RPMI7951 (cell line): ENCODE measurements at places on chromosomes 3 and 15. TPM values are rescaled to one million over a fixed set of nuclear protein-coding genes. Genes with fewer than 3 reads are reported as not detected.

EXOSC7 gene
- total RNA-seq, result 52.0 and 69.7 TPM in 2 replicates

AADACL2 gene
- not detected in 2 replicates for total RNA-seq

GOLGA8J gene
- not detected in 2 replicates for total RNA-seq

POLG gene
- 47.9 and 51.9 TPM in 2 replicates for total RNA-seq

SRGAP3 gene
- 2.3 and 3.6 TPM in 2 replicates for total RNA-seq

ZPLD1 gene
- total RNA-seq, result 0.20 TPM in 1 of 2 replicates, not detected in the other

SIDT1 gene
- under 0.01 TPM in 1 of 2 replicates, not detected in the other for total RNA-seq

RLBP1 gene
- total RNA-seq, result not detected in 2 replicates

GOLGA8G gene
- not detected in 2 replicates for total RNA-seq

FGD5 gene
- 5.3 and 7.9 TPM in 2 replicates for total RNA-seq

LCMT2 gene
- total RNA-seq, result 9.5 and 14.7 TPM in 2 replicates

GABRB3 gene
- total RNA-seq, result 0.12 TPM in 1 of 2 replicates, not detected in the other

CASR gene
- total RNA-seq, result not detected in 2 replicates

CCR2 gene
- total RNA-seq, result not detected in 2 replicates

ZNF662 gene
- total RNA-seq, result 0.29 and 0.72 TPM in 2 replicates

C2CD4A gene
- not detected in 2 replicates for total RNA-seq

ASTE1 gene
- total RNA-seq, result 11.1 and 11.5 TPM in 2 replicates

C3orf62 gene
- total RNA-seq, result 0.84 and 0.88 TPM in 2 replicates

MOBP gene
- total RNA-seq, result not detected in 2 replicates

LEO1 gene
- total RNA-seq, result 46.2 and 60.0 TPM in 2 replicates

UROC1 gene
- total RNA-seq, result not detected in 2 replicates

SCG5 gene
- 91.9 and 99.1 TPM in 2 replicates for total RNA-seq

ARHGEF26 gene
- 2.2 and 3.3 TPM in 2 replicates for total RNA-seq

CCDC9B gene
- 8.1 and 8.5 TPM in 2 replicates for total RNA-seq

GCSAM gene
- not detected in 2 replicates for total RNA-seq

CCR3 gene
- 0.10 TPM in 1 of 2 replicates, not detected in the other for total RNA-seq

MESP2 gene
- 1.8 and 2.6 TPM in 2 replicates for total RNA-seq

APOD gene
- total RNA-seq, result 0.96 and 1.6 TPM in 2 replicates

CADPS gene
- 0.48 and 0.59 TPM in 2 replicates for total RNA-seq

KNG1 gene
- not detected in 2 replicates for total RNA-seq

TLR9 gene
- not detected in 2 replicates for total RNA-seq

UQCC5 gene
- 13.0 and 14.0 TPM in 2 replicates for total RNA-seq

NR2E3 gene
- not detected in 2 replicates for total RNA-seq

MST1R gene
- total RNA-seq, result 0.29 and 0.36 TPM in 2 replicates

CPN2 gene
- total RNA-seq, result 0.10 TPM in 1 of 2 replicates, not detected in the other

UNC13C gene
- not detected in 2 replicates for total RNA-seq

TEX55 gene
- total RNA-seq, result not detected in 2 replicates

FAIM gene
- 47.0 and 48.6 TPM in 2 replicates for total RNA-seq

NUDT16 gene
- 10.1 and 14.2 TPM in 2 replicates for total RNA-seq

OR4M2 gene
- not detected in 2 replicates for total RNA-seq

TMCC1 gene
- total RNA-seq, result 7.2 and 7.3 TPM in 2 replicates

NFKBIZ gene
- total RNA-seq, result 9.5 and 12.1 TPM in 2 replicates

ERC2 gene
- 0.10 and 0.24 TPM in 2 replicates for total RNA-seq

SEMA6D gene
- total RNA-seq, result 1.4 and 1.6 TPM in 2 replicates

KLHL40 gene
- total RNA-seq, result not detected in 2 replicates

MTMR10 gene
- total RNA-seq, result 8.4 and 13.2 TPM in 2 replicates
